AG04449 (cell line): ENCODE measurements at places on chromosomes 12 and 14.

GRCh38 chr12:52415870-52416750, 10.0 kb upstream of the KRT82 start:
- DNase-seq = peak; percentile 16

DNA sequence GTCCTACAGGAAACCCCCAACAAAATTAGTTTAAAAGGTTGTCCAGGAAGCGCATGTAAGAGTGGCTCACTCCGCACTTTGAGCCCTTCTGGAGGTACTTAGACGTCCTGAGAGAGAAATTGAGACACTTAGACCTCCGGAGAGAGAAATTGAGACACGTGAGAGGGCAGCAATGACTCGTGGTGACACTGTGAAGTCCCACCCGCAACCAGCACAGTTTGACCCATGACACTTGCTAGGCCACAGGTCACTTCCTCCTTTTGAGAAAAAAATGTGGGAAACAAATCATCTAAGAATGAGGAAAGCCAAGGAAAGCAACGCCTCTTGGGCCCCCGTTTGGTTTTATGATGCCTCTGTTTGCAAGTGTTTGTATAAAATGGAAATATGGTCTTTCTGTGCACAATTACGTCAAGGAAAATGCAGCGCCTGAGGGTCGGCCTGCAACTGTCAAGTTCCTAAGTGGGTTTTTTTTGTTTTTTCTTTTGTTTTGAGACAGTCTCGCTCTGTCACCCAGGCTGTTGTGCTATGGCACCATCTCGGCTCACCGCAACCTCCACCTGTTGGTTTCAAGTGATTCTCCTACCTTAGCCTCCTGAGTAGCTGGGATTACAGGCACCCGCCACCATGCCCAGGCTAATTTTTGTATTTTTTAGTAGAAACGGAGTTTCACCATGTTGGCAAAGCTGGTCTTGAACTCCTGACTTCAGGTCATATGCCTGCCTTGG, 13.6 kb upstream of the CDCA4 start:
- DNase-seq = no peak

DNA sequence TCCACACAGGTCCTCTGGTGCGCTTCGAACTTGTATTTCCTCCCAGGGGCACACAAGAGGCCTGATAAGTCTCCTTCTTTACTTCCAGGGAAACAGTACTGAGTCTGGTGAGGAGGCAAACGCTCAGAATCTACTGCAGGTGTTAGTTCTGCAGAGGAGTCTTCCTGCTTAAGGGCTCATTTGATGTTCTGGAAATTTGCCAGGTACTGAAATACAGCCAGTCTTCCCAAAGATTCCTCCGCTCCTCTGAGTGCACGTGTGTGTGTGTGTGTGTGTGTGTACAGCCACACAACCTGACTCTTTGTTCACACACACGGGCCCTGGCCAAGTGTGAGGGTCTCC, 92.0 kb downstream of the FBXL14 start:
- no peak for DNase-seq

- no peak for DNase-seq
Observed at GRCh38 chr14:91780452-91780851, 48.6 kb upstream of the CATSPERB start.

DNA sequence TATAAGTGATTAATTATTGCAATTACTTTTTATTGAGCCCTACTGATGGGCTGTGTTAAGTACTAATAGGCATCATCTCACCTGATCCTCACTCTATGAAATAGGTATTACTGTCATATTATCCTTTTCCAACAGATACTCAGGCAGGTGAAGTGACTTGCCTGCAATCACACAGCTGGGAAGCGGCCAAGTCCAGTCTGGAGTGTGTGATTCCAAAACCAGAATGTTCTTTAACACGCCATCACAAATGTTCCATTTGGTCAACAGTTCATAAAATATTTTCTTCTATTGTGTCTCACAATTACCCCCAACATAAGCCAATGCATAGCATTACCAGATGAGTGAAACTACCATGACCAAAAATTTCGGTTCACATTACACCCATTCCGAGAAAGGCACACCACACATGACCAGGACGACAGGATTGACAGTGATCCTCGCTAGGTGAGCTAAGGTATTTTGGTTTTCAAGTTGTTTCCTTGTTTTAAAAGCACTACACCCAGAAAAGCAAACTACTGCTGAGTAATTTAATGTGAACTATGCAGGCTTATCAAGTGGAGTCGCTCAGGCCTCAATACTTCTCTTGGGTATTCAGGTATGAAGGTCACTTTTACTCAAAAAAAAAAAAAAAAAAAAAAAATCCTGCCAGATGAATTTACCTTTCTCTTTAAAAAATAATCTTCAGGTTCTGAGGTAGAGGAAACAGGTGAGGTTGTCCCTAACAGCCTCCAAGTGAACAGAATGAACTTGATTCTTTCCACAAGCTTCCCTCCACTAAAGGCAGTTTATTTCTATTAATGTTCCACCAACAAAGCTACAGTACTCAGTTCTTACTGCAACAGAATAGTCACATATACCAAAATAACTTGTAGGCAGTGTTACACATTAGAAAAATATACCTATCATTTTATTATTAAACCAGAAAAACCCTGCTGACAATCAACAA, 2.4 kb downstream of the VPS37B start:
- DNase-seq = no peak

GRCh38 chr12:21797539-21797938, 23.0 kb upstream of the KCNJ8 start:
- no peak for DNase-seq
